ENCODE measurements at places on chromosomes 12 and 14.
A peak's percentile ranks its signal among the peaks of the same experiment; 100 is the strongest.

DNA sequence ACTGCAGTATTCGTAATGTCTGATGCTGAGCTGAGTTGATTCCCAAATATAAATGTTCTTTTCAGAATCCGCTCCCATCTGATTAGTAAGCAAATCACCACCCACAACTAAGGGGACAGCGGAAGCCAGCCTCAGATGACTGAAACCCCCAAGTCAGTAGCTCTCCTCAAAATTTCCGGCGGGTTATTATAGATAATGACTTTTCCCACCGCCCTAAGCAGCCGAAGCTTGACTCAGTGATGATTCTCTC, 469 bp upstream of the LRFN5 start:
- no peak for DNase-seq

GRCh38 chr12:9922429-9922828, 9.7 kb downstream of the CLEC2A start:
- DNase-seq = no peak

- no peak for DNase-seq
These were observed 1045.6 kb downstream of the BCL11B start for GRCh38 chr14:98226411-98226810.

DNA sequence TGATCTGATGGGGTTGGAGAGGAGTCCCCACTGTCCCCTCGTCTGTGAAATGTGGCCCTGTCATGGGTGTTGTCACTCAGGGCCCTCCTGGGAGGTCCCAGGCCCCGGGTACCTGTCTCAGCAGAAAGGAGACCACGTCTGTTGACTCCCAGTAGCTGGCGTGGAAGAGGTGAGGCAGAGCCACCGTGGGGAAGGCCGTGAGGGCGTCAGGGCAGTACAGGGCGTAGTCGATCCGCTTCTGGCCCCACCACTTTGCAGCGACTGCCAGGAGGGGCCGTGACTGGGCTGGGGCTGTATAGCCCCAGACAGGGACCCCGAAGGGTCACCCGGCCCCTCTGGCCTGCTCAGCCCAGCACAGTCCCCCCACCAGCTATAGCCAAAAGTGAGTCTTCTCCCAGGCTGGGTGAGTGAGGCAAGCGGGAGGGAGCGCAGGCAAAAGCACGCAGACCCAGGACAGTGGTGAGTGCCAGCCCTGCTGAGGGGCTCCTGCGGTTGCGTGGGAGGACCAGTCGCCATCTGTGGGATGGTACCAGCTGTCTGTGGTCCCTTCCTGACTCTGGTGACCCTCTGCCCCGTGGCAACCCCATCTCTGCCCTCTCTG, 8.2 kb downstream of the ARL6IP4 start:
- DNase-seq = no peak

DNA sequence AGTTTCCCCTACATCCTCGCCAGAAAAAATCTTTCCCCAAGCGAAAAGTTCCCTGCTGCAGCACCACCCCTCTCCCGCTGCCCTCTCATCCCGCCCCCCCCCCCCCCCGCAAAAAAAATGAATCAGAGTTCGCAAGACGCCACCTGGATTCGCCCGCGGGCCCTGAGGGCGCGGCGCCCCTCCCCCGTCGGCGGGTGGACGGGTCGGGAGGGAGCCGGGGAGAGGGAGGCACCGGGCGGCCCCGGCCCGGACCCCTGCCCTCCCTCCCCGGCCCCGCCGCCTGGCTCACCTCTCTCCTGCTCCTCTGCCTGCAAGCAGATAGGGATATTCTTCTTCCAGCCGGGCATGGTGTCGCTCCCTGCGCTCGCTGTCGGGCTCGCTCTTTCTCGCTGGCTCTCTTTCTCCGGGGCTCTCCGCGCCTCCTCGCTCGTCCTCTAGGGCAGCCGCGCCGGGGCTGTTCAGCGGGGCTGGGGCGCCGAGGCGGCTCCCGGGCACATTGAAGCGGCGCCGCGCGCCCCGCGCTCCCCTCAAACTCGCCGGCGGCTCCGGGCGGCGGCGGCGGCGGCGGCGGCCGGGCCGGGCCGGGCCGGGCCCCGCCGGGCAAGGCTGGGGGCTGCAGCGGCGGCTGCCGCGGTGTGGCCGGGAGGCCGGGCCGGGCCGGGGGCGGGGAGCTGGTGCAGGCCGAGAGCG, 200.3 kb upstream of the CAND1 start:
- peak; percentile 34 for DNase-seq

DNA sequence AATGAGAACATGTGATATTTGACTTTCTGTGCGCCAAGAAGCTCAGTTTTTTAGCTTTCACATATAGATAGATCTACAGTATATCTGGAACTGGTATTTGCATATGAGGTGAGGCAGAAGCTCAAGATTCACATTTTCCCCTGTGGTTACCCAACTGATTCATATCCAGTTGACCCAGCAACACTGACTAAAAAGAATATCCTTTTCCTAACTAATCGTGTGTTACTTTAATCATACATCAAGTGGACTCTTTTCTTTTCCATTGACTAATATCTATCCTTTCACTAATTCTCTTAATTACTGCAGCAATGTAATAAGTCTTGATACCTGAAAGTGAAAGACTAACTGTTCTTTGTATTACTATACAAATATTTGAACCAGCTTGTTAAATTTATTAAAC, 236.1 kb downstream of the AEBP2 start:
- no peak for DNase-seq

- no peak for DNase-seq
These were observed 150.8 kb downstream of the FBXL14 start for GRCh38 chr12:1443421-1444141.

GRCh38 chr14:63781686-63782085, 53.8 kb upstream of the SGPP1 start:
- DNase-seq = no peak

GRCh38 chr12:16349131-16349460, 1.7 kb downstream of the MGST1 start:
- no peak for DNase-seq

- no peak for DNase-seq
These were observed 182.8 kb downstream of the SLC5A8 start for GRCh38 chr12:101027200-101027599.

DNA sequence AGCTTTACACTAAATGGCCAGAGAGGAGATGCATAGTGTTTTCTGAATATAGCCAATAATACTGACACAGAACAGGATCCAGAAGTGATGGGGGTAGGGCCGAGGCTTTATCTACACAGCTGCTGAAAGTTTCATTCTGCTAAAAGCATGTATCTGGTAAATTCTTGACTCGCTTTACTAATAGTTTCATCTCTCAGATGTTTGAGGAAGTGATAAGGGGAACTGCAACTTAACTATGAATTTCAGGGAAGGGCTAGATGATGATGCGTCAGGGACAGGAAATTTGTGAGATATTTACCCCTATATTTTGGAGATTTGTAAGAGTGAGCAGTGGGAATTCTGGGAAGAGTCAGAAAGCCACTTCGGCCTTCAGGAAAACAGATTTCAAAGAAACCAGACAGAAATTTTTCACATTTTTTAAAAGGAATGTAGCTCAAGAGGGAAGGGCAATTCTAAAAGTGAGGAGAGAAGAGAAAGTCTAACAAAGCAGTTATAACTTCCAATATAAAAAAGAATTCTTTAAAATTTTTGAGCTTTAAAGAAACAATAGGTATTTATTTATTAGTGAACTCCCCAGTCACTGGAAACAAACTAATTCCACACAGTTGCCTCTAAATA, 243.1 kb downstream of the BCAT1 start:
- DNase-seq = no peak

DNA sequence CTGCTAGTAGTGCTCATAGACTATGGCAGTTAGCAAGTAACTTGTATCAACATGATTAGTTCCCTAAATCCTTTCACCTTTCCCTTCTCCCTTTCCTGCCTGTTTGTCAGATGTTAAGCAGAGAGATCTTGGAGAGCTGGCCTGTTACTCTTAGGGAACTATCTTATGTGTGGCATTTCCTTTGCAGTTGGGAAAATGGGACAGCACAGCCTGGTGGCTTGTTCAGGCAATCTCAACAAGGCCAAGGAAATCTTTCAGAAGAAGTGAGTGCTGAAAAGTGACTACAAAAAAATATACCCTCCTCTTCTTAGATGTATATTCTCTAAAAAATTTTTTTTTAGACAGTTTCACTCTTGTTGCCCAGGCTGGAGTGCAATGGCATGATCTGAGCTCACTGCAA, 7.4 kb downstream of the PARP2 start:
- no peak for DNase-seq

DNA sequence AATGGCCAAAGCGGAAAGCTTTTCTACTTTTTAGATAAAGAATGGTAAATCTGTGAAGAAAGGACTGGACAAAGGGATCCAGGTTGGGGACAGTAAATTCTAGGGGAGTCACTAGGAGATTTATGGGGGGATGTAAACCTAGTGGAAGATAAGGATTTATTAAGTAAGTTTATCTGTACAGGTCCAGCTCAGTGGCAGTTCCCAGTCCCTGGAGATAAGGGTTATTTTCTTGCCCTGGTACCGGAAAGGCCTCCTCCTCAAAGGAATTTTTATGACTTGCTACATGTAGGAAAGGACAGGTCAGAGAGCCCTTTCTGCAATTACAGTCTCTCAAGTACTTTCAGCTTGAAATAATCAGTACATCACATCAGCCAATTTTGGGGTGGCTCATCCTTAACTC, 72.6 kb upstream of the BICD1 start:
- no peak for DNase-seq

GRCh38 chr12:132708150-132708549, 2.5 kb upstream of the PGAM5 start:
- no peak for DNase-seq

- DNase-seq = no peak
These were observed 162.8 kb downstream of the MON2 start for GRCh38 chr12:62629413-62629812.

- DNase-seq = no peak
These were observed 30.0 kb upstream of the EID3 start for GRCh38 chr12:104273503-104273902.

- no peak for DNase-seq
These were observed 1340.9 kb upstream of the TMEM132C start for GRCh38 chr12:126926023-126926594.

- DNase-seq = no peak
These were observed 451.3 kb downstream of the ZFP36L1 start for GRCh38 chr14:68341411-68342212.

DNA sequence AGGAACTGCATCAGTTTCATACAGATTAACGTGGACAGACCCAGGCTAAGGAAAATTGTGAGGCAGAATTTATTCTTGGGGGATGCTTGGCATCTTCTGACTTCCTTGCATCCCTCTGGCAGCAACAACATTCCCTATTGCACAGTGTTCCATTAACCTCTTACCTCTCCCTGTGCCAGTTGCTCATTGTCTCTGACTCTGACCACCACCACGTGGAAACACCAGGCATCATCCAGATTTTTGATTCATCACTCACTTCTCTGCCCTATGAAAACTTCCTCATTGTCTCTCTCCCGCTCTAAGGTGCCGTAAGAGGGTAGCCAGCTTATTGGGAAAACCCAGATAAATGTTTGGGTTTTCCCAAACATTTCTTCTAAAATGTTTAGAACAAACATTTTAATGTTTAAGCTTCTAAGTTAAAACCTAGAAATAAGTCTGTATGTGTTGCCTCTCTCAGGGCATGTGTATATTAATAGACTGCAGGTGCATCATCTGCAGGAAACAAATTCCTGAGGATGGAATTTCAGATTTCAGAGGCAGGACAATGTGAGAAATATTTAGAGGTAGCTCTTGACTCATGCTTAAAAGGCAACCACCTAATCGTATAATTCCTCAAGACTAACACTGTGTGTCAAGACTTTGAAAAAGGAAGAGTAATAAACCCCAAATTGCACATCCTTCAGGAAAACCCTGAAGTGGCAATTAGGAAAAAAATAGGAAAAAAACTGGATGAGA, 64.5 kb upstream of the SLC35F4 start:
- DNase-seq = no peak

- no peak for DNase-seq
These were observed 11.2 kb downstream of the MAP4K5 start for GRCh38 chr14:50520947-50521815.

DNA sequence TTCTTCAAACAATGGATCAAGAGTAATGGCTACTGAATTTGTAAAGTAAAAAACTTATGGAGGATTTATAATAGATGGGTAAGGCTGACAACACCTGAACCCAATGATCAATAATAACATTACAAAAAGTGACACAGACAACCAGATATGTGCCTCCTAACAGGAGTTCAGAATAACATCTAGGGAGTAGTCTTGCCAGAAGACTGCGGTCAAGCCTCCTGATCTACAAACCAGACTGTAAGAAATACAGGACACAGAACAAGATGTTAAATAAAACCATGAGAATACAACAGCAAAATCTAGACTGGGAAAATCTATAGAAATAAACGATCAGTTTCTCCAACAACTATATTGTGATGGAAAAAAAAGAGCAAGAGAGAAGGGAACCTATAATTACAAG, 262.6 kb upstream of the TMTC1 start:
- no peak for DNase-seq

GRCh38 chr12:100877776-100878175, 83.2 kb downstream of the ANO4 start:
- no peak for DNase-seq

- no peak for DNase-seq
These were observed 10.2 kb upstream of the PLA2G1B start for GRCh38 chr12:120337730-120338129.

DNA sequence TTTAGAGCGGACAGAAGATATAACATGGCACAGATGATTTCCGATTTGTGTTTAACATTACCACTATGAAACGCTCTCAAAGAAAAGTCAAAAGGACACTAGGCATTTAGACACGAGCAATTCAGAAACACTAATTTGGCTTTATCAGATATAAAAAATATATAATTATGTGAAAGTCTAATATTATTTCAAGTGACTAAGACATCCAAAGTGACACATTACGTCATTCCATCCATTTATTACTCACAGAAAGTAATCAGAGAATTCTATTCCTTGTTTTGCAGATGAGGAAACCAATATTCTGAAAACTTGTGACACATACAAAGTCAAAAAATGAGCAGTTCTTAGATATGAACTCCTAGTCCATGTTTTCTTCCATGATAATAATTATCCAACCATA, 250.8 kb upstream of the USP15 start:
- no peak for DNase-seq

GRCh38 chr14:104268725-104269436, 130.5 kb downstream of the KIF26A start:
- no peak for DNase-seq

- DNase-seq = no peak
These were observed 283.4 kb upstream of the ATP2B1 start for GRCh38 chr12:89991807-89992590.

GRCh38 chr12:83083616-83084015, 396.9 kb downstream of the TMTC2 start:
- no peak for DNase-seq

DNA sequence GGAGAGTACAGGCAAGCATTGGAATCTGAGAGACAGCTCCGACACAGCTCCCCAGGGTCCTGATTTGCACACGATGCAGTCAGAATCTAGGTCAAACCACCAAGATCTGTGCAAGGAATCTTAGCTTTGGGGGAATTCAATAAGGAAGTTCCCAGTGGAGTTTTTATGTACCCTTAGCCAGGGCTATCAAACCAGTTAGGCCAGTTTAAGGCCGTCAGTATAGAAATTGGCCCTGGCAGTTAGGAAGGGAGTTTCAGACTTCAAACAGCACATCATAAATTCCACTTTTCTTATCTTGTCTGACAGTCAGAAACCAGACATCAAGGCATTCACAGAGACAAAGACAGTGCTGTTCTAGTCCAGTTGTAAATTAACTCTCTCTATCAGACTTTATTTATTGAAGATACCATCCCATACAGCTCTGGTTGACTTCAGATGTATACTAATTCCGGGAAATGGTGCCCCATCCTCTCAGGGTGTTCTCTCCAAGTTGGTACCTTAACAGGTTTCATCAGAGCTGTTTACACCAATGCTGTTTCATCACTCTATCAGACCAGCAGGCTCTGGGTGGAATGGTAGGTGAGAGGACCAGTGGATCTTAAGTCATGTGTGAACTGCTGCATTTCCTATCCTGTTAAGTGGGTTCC, 157.5 kb upstream of the ATF7IP start:
- no peak for DNase-seq

- no peak for DNase-seq
These were observed 35.2 kb upstream of the PCNX1 start for GRCh38 chr14:70871863-70872677.
